ENCODE measurements at places on chromosomes 16 and 17.

- no peak for DNase-seq
Measured at GRCh38 chr16:88878967-88879787, 12.7 kb upstream of the PABPN1L start.

GRCh38 chr17:61233991-61234750, 165.5 kb upstream of the TBX2 start:
- DNase-seq = no peak

GRCh38 chr16:19753815-19754643, 36.0 kb downstream of the IQCK start:
- DNase-seq = no peak

- DNase-seq = no peak
Measured at GRCh38 chr17:2144701-2145100, 89.8 kb downstream of the HIC1 start.

DNA sequence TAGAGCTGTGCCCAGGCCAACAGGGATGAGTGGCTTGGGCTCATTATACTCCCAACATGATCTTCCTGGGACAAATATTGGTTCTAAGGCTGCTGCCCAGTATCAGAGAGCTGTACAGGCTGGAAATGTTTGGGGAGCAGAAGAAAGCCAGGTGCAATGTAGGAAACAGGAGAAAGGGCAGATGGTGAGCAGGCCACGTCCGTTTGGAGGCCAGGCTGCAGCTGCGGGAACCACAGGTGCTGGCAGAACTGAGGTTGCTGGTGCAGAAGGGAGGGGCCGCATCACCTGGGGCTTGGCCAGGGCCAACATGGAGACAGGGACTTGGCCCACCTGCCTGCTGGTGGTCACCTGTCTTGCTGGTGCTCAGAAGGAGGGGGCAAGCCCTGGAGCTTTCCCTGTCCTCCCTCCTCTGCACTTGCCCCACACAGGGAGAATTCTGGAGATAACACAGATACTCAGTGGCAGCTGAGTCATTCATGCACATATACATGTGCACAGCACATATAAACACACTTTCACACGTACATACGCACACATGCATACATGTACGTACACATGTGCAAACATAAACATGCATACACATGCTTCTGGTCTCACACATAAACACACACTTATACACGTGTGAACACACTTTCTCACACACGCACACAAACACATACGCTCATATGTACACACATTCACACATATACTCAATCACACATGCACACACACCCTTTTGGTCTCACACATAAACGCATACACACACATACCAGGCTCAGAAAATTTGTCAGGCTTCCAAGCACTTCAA, 67.7 kb downstream of the WSCD1 start:
- no peak for DNase-seq

- no peak for DNase-seq
Measured at GRCh38 chr16:88421871-88422433, 31.1 kb upstream of the ZFPM1 start.

DNA sequence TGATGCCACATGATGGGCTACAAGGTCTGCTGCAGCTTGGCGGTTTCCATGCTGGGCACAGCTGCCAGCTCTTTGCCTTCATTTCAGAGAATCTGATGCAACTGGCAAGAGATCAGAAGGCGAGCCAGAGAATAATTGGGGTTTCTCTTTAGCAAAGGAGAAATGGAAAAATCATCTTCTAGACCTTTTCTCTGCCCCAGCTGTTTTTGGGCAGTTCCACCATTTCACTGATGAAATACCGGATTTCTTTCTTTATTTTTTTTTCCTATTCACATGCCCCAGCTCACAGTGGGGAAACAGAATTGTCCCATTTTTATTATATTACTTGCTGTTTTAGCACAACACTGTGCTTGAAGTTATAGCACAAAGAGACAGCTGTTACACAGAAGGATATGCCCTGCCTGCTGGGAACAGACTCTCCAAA, 439.3 kb upstream of the GOT2 start:
- no peak for DNase-seq

DNA sequence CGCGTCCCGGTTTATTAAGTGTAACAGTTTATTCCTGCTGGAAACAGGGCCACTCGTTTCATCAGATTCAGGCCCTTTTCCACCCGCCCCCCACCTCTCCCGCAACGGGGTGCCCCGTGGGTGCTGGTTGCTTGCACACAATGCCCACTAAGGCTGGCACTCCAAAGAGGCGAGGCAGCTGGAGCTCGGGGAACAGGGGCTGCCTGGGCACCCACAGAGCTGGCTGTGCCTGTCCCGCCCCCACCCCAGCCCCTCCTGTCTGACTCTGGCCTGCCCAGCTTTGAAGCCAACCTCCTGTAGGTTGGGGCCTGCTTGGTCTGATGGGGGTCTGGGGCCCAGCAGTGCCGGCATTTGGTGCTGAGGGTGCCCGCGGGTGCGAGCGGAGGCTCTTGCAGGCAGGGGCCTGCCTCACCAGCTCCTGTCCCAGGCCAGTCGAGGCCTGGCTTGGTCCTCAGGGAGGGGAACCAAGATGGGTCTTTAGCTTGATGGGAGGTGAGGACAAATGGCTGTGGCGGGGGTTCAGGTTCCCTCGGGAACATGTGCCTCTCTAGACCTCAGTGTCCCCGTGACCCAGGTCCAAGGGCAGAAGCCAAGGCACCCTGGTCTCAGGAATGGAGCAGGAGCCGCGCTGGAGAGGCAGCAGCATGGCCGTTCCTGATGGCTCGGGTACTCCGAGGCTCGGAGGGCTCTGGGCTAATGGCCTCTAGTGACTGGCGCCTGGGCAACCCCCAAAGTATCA, 20.1 kb downstream of the MYBBP1A start:
- DNase-seq = no peak

DNA sequence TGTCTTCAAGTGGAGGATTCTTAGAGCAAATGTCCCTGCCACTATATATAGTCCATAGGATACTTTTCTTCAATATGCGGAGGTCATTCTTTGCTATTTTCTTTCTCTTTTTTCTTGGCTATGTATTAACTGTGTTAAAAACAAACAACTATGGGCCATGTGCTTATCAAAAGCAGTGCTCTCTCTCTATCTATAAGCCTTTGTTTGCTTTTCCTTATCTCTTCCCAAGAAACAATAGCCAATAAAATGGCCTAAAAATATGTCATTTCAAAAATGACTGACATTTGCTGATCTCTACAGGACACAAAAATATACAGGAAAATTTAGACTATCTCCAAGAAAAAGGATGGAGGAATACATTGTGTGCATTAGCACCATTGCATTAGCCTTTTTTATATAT, 212.1 kb downstream of the MAF start:
- no peak for DNase-seq

DNA sequence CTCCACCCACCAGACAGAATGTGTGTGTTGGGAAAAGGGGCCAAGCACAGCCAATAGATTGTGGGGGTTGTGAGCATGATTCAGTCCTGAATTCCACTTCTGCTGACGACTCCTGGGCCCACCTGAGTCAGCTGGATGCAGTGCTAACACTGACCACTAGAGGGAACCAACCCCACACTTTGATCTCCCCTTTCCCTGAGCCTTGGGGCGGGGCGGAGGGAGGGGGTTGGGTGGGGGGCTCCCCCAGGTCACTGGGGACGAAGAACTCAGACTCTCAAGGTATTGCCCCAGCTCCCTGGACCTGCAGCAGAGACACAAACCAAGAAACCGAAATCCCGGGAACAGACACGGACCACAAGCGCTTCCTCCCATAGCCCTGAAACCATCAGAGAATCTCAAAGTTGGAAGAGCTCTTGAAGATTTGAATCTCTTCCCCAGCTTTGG, 621 bp upstream of the CSHL1 start:
- DNase-seq = peak; percentile 35

- no peak for DNase-seq
Measured at GRCh38 chr16:57240851-57241250, 4.2 kb upstream of the ARL2BP start.

- no peak for DNase-seq
Measured at GRCh38 chr16:85845266-85845665, 45.8 kb downstream of the COX4I1 start.

DNA sequence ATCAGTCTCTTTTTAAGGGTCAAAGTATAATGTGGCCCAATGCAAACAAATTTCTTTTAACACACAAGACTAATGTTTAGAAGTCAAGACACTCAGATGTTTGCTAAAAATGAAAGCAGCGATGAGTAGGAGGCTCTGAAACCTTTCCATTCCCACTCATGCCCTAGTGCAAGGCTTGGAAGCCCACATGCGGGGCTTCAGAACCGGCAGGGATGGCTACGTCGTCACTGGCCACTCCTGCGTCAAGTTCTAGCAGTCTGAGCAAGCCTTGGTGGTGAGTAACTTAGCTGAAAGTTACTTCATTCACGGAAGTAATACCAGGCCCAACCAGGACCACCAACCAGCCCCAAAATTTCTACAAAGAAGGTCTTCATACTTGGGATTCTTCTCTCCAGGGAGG, 14.8 kb upstream of the TMED6 start:
- no peak for DNase-seq

GRCh38 chr17:83123896-83124801, 44.7 kb downstream of the METRNL start:
- DNase-seq = no peak

DNA sequence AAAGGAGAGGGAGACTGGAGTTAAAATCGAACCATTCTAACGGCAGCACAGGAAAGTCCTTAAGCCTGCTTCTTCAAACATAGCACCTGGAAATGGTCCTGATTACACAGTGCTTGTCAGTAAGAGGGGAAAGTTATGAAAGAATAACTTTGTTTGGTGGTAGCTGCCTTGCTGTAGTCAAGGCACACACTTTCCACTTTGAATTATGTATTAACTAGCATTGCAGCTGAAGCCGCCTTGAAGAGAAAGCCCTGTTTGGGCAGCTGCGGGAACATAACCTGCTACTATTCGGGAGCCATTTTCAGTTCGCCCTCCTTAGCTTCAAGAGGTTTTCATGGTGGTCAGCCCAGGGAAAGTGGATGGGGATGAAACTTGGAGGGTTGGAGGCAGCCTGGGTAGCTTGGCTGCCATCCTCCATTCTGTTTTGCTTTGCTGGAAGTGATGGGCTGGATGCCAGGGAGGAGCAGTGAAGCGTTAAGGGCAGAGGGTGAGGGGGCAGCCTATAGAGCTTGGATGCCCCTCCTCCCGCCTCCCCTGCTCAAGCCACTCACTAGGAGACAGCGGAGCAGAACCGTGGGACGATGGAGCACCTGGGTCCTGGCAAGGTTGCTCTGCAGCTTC, 5.3 kb upstream of the HAS3 start:
- no peak for DNase-seq

- peak; percentile 79 for DNase-seq
Measured at GRCh38 chr17:20009302-20010098, at the start of gene SPECC1. Gene SPECC1 (plus strand): TSS chr17:20009359. CDS start chr17:20096652, 87,293 bp downstream.

- no peak for DNase-seq
Measured at GRCh38 chr16:50830698-50831097, 88.8 kb downstream of the CYLD start.

Measured in activated CD8-positive, alpha-beta memory T cell treated with anti-CD3 and anti-CD28 coated beads for 4 hours (primary cell).